T-helper 1 cell (primary cell): ENCODE measurements at places on chromosomes 7 and 10.
A peak's percentile ranks its signal among the peaks of the same experiment; 100 is the strongest.

- no peak for DNase-seq
Observed at GRCh38 chr7:54674891-54675290, 84.1 kb downstream of the SEC61G start.

- no peak for DNase-seq
Observed at GRCh38 chr7:77422500-77422899, 6.4 kb upstream of the GSAP start.

GRCh38 chr7:41977151-41977651 lies 259.8 kb downstream of the GLI3 start:
- no peak for DNase-seq

GRCh38 chr7:145860809-145861208 lies 255.8 kb upstream of the CNTNAP2 start:
- DNase-seq, result no peak

- no peak for DNase-seq
Observed at GRCh38 chr7:19352305-19352695, 207.1 kb upstream of the FERD3L start.

DNA sequence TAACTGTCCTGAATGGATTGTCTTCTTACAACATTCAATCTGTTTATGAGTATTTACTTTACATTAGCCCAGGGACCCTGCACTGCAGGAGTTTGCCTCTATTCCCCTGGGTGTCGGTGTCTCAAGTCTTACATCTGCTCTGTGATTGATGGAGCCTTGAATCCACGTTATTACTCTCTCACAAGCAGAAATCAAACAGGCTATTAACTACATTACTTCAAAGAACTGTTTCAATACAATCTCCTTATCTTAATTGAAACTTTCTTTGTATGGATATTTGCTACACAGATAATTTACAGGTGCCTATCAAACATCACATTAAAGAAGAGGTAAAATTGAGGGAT lies 3.1 kb upstream of the ARID5B start:
- no peak for DNase-seq

DNA sequence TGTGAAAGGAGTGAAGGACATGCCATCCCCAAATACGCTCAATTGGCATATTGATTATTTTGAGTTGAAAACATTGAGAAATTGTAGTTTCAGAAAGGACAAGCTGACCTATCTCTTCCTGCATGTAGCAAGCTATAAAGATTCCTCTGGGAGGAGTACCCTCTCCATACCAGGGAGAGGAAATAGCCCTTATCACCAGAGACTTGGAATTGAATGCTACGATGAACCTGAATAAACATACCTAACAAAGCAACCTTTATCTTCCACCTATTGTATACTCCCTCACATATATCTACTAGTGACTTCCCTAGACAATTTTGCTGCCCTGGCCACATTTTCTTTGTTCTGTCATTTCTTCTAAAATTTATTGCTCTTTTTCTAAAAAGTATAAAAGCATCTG lies 150.2 kb upstream of the EEPD1 start:
- no peak for DNase-seq

- DNase-seq, result no peak
Observed at GRCh38 chr7:7427363-7427762, 108.3 kb downstream of the COL28A1 start.

- DNase-seq, result no peak
Observed at GRCh38 chr7:158431941-158432347, 155.7 kb downstream of the PTPRN2 start.

DNA sequence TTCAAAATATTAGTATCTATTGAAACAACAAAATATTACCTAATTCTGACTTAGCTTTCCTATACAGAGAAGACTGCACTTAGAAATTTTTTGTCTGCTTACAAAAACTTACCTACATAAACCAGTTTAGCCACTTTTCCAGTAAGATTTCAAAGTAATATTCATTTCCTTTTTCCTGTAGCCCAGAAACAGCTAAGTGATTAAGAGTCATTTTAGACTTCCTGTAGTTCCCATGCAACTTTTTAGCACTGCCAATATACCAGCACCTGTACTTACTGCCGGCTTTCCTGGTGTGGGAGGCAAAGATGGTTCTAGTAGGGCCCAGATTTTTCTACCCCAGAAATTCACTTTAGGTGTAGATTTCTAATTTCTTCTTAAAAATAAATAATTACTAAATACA lies 21.8 kb downstream of the NT5C2 start:
- no peak for DNase-seq

DNA sequence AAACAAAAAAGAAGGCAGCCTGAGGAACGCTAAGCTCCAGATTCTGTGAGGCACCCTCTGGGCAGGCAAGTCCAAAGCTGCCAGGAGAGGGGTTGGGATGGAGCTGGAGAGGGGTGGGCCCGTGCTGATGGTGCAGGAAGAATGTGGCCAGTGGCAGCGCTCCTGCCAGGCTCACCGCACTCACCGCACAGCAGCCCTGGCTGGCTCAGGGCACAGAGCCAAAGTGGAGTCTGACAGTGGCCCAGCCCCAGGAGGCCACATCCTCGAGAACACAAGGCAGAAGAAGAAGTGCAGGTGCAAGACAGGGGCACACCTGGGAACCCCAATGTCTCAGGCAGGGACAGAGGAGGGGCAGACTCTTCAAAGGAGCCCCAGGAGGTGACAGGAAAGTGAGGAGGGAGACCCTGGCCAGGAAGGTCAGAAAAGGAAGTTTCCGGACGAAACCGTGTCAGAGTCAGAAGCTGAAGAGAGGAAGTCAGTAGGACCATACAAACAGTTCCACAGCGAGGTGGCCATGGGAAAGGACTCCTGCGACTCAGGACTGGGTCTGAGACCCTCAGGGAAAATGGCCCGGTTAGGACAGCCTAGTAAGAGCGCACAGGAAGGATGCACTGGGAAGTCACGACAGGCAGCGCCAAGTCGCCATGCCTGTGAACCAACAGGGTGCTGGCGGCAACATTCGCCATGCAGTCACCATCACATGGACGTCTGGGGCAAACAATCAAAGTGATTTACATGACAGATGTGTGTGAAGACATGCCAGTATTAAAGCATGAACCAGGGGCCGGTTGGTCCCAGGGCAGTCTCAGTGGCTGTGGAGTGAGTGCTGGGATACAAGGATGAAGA lies 54.4 kb downstream of the COBL start:
- no peak for DNase-seq

DNA sequence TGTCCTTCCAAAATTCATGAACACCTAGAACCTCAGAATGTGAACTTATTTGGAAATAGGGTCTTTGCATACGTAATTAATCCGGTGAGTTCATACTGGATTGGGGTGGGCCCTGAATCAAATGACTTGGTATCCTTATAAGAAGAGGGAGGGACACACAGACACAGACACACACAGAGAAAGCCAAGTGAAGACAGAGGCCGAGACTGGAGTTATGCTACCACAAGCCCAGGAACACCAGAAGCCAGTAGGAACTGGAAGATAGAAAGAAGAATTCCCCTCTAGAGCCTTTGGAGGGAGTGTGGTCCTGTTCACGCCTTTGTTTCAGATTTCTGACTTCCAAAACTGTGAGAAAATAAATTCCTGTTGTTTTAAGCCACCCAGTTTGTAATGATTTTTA lies 17.1 kb upstream of the PHF14 start:
- DNase-seq, result no peak

DNA sequence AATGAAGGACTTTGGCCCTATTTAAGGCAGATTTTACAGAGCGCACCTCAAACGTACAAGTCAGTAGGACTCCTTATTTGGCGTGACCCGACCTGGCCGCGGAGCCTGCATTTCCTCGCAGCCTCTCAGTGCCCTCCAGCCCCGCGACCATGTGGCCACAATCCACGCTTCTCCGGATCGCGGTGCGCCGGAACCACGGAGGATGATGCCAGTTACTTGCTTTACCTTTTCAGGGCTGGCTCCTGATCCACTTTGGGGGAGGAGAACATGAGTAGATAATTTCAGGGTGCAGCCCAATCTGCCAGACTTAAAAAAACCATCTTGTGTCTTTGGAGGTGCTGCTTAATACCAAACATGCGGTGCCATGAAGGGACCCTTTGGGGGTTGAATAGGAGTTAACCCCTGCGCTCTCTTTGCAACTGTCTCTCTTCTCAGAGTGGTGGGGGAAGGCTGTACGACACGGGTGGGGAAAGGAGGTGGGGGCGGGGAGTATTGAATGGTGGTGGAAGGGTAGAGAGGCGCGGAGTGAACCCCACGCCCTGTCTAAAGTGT lies 1.5 kb downstream of the FRAT1 start:
- DNase-seq, result no peak

DNA sequence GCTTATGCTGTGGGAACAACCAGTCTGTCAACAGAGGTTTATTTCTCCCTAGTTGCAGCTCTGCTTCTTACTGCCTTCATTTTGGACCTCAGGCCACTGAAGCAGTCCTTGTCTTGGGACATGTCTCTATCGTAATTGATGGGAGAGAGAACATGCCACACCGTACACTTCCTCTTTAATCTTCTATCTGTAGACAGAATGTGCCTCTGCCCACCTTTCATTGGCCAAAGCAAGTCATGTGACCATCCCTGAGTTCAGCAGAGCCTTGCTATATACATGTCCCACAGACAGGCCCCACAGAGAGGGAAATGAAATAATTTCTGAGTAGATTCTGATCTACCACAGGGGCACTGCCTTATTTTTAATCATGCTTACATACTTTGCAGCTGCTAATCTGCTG lies 98.0 kb downstream of the KCND2 start:
- no peak for DNase-seq

DNA sequence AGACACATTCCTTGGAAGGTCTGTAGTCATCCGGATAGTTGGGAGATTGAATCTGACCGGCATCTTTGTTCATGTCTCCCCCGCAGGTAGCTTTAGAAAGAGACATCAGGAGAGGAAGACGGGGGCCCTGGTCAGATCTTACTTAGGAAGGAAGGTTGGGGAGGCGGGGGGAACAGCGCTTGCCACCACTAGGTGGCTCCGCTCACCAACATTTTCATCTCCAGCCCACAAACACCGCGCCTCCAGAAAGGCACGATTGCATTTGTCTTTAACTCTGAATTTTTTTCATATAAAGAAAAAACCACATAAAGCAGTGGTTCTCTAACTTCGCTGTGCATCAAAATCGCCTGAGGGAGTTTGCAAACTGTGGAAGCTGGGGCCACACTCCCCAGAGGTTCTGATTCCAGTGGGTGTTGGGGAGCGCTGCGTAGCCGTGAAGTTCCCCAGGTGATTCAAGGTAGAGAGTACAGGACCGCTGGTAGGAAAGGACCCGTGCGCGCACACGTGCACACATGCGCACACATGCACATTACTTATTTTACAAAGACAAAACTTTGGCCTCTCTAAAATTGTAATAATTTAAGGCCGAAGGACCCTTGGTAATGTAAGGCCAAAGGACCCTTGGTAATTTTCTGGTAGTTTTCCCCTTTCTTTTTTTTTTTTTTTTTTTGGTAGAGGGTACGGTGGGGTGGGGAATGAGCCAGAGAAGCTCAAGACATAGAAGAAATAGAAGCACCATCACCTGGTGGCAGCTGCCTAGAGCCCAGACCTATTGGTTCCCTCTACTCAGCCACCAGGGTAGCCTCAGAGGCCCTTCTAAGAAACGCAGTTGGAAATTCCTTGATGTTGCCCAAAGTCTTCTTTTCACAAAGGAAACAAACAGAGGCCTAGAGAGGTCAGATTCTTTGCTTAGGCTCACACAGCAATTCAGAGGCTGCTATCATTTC lies 37.4 kb upstream of the OPALIN start:
- peak; percentile 54 for DNase-seq

DNA sequence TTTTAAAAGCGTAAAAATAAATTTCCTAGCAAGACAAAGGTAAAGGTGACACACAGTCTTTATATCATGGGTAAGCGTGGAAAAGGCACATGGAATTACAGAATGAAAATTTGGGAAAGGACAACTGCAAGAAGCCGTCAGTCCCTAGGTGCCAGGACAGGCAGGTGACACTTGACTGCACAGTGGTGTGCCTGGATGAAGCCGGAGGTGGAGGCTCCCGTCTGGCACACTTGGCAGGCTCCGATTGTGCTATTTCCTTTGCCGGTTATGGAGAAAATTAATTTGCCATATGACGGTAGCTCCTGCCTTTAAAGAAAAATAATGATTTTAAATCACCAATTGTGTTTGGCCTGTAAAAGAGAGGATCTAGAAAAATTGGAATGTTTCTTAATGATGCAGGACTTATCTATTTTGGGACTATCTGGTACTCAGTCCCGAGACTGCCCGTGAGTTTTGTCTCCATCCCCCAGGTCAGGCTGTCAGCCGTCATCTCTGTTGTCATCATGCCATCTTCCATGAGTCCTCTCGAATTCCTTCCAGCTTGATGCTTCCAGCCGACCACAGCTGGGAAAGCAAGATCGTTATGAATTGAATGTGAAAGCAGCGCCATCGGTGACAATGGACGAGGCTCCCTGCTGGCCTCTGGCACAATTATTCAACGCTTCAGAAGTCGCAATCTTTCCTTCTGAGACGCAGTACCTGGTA lies 56.2 kb upstream of the MGMT start:
- DNase-seq, result no peak

DNA sequence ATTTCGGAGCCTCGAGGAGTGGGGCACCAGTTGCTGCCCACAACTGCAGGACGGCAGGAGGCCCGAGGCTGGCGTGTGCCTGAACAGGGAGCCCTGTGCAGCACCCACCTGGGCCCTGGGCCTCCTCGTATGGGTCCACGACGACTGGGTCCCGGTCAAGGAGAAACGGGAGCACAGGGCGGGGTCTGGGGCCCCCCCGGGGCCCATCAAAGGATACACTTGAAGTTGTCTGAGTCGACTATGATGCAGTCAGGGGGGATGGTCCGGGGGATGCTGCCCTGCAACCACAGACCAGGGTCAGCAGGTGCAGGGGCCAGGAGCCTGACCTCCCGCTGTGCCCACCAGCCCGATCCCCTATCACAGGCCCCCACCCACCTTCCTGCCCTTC lies 28.5 kb upstream of the NKX6-2 start:
- no peak for DNase-seq

DNA sequence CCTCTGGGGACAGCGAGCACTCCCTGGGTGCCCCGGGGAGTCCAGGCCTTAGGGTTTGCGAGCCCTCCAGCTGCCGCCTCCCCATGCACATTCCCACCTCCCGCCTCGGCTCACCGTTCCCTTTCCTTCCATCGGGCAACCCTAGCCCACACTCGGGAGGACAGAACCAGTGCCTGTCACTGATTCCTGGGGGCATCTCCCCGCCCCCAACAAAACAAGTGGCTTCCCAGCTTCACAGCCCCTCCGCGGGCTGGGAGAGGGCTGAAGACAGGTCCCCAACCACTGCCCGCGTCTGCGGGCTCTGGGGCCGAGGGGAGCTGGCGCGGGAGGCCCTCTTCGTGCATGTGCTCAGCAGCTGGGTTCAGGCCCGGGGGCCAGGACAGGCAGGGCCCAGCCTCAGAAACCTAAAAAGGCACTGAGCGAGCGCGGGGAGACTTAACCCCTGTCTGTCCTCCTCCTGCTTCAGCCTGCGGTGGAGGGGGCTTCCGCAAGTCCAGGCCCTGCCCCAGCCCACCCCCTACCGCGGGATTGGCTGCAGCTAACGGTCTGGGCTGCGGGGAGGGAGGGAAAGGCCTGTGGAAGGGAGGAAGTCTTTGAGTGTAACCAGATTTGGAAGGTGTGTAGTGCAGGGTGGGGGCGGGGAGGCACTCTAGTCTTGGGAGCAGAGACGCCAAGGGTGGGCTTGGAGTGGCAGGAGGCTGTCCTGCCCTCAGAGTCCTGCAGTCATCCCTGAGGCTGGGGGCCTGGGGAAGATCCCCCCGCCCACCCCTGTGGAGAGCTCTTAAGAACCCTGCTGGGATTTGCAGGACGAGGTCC lies 1.2 kb downstream of the FLNC start:
- DNase-seq, result no peak

GRCh38 chr10:71086439-71087080 lies 125.8 kb upstream of the UNC5B start:
- no peak for DNase-seq
